Lower lobe of right lung (tissue), 2 donors: ENCODE measurements at places on chromosomes 2 and 18. TPM values are rescaled to one million over a fixed set of nuclear protein-coding genes. Genes with fewer than 3 reads are reported as not detected.

- no peak overlapping the region for H3K27ac ChIP-seq
- H3K4me3 ChIP-seq, result no peak overlapping the region
- no peaks in the 10 kb centered on the region for H3K36me3 ChIP-seq
- H3K4me1 ChIP-seq, result peaks cover 9% of the 10 kb centered on the region
Observed at GRCh38 chr18:48191494-48191893, 217.7 kb downstream of the ZBTB7C start.

DNA sequence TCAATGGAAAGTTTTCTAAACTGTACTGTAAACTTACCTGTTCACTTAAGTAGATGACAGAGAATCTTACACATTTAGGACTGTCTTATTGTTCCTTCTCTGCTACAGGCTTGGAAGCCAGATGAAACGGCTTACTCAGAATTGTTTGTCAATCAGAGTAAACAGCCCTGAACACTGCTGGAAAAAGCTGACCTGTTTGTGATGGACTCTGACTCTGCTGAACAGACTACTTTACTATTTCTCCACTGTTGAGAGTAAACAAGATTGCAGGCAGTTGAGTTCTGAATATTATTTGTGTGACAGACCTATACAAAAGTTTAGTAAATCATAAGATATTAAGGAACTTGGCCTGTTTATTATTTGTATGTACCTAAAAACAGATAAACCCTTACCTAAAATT, 99.0 kb downstream of the NOL10 start:
- H3K27ac ChIP-seq, result no peak overlapping the region
- H3K36me3 ChIP-seq, result peaks cover 76% of the 10 kb centered on the region

The GALR1 gene
- total RNA-seq, result not detected

DNA sequence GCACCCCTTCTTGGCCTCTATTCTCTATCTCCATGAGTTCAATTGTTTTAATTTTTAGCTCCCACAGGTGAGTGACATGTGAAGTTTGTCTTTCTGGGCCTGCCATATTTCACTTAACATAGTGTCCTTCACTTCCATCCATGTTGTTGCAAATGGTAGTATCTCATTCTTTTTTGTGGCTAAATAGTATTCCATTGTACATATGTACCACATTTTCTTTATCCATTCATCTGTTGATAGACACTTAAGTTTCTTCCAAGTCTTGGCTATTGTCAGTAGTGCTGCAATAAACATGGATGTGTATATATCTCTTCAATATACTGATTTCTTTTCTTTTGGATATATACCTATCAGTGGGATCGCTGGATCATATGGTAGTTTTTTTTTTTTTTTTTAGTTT, 9.0 kb downstream of the STRADB start:
- DNase-seq, result no peak
- H3K27ac ChIP-seq, result no peak overlapping the region
- peaks cover under 1% of the 10 kb centered on the region for H3K4me1 ChIP-seq
- H3K27me3 ChIP-seq, result no peaks in the 10 kb centered on the region

DNA sequence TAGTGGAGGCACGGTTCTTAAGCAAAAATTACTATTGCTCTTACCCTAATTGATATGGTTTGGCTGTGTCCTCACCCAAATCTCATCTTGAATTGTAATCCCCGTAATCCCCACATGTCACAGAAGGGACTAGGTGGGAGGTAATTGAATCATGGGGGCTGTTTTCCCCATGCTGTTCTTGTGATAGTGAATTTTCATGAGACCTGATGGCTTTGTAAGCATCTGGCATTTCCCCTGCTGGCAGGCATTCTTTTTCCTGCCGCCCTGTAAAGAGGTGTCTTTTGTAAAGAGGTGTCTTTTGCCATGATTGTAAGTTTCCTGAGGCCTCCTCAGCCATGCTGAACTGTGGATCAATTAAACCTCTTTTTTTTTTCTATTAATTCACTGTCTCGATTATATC, 1691.8 kb upstream of the SLC39A10 start:
- no peaks in the 10 kb centered on the region for H3K4me1 ChIP-seq
- H3K27me3 ChIP-seq, result no peaks in the 10 kb centered on the region
- H3K27ac ChIP-seq, result no peak overlapping the region
- DNase-seq, result no peak
- H3K4me3 ChIP-seq, result no peak overlapping the region
- no peaks in the 10 kb centered on the region for H3K36me3 ChIP-seq

The DOK6 gene
- 3.2 TPM for total RNA-seq

- peaks cover 6% of the 10 kb centered on the region for H3K4me1 ChIP-seq
- no peaks in the 10 kb centered on the region for H3K27me3 ChIP-seq
- DNase-seq, result no peak
- H3K36me3 ChIP-seq, result peaks cover 52% of the 10 kb centered on the region
- H3K27ac ChIP-seq, result no peak overlapping the region
Observed at GRCh38 chr2:24768601-24769000, 24.6 kb downstream of the PTRHD1 start.

The TSPYL6 gene
- total RNA-seq, result not detected

The PJVK gene
- total RNA-seq, result 3.0 TPM

The CASP8 gene
- 44.2 TPM for total RNA-seq

- no peak for DNase-seq
- H3K27me3 ChIP-seq, result no peaks in the 10 kb centered on the region
- H3K36me3 ChIP-seq, result no peaks in the 10 kb centered on the region
- H3K4me1 ChIP-seq, result peaks cover 26% of the 10 kb centered on the region
- H3K4me3 ChIP-seq, result no peak overlapping the region
Observed at GRCh38 chr18:9755615-9756014, 47.5 kb downstream of the RAB31 start.

- no peak overlapping the region for H3K4me3 ChIP-seq
- H3K4me1 ChIP-seq, result peaks cover 12% of the 10 kb centered on the region
Observed at GRCh38 chr18:31680831-31681568, 3.4 kb downstream of the B4GALT6 start.

DNA sequence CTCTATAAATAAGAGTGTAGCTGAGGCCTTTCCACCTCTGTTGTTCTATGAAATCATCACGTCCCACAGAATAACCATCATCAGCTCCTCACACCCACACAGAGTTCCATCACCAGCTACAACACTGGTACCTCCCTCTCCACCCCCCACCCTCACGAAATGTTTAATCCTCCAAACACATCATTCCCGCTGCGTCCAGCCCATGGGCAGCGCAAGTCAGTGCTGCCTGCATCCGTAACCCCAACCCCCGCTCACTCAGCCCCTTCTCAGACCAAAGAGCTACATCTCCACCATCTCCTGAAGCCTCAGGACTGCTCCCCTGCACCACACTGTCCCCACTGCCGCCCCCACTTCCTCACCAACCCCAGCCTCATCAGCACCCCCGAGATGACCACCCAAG, 19.4 kb downstream of the DNMT3A start:
- H3K27me3 ChIP-seq, result no peaks in the 10 kb centered on the region
- DNase-seq, result no peak
- no peaks in the 10 kb centered on the region for H3K36me3 ChIP-seq
- peaks cover 16% of the 10 kb centered on the region for H3K4me1 ChIP-seq
- H3K27ac ChIP-seq, result no peak overlapping the region

DNA sequence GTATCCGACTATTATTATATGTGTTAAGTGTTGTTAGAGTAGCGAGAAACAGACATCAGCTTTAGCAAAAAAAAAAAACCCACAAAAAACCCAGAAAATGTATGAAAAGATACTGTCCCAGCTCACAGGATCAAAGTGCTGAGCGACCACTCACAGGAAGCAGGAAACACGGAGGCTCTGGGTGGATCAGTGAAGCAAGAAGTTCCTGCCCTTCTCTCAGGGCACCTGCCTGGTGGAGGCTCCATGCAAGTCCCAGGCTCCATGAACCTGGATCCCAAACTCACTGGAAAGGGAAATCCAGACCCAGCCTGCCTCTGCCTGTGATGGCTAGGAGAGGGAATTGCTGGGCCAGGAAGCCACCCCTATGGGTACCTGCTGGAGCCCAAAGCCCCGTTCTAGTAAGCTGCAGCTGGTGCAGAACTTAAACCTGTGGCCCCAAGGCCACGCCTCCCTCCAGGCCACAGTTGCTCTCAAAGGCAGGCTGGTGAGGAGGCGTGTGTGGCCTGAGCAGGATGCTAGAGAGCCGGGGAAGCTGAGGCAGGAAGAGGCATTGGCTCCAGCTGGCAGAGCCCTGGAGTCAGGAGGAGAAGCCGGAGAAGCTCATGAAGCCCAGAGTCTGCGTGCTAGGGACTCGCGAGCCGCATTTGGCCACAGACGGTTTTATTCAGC, 63.5 kb upstream of the TAF1B start:
- no peak overlapping the region for H3K27ac ChIP-seq
- H3K4me1 ChIP-seq, result no peaks in the 10 kb centered on the region
- no peaks in the 10 kb centered on the region for H3K27me3 ChIP-seq
- no peaks in the 10 kb centered on the region for H3K36me3 ChIP-seq
- DNase-seq, result peak; percentile 46

GRCh38 chr18:45839414-45840395, 14.2 kb downstream of the SIGLEC15 start:
- H3K27ac ChIP-seq, result no peak overlapping the region
- H3K4me3 ChIP-seq, result no peak overlapping the region
- DNase-seq, result no peak
- peaks cover 23% of the 10 kb centered on the region for H3K4me1 ChIP-seq
- peaks cover 28% of the 10 kb centered on the region for H3K27me3 ChIP-seq

The RSAD2 gene
- 21.9 TPM for total RNA-seq

The FAM124B gene
- total RNA-seq, result 4.8 TPM

- H3K27ac ChIP-seq, result peak overlapping the region; percentile 75
- H3K36me3 ChIP-seq, result no peaks in the 10 kb centered on the region
- no peaks in the 10 kb centered on the region for H3K27me3 ChIP-seq
- H3K4me1 ChIP-seq, result peaks cover 96% of the 10 kb centered on the region
- H3K4me3 ChIP-seq, result no peak overlapping the region
- no peak for DNase-seq
Observed at GRCh38 chr2:68769586-68770270, 35.1 kb downstream of the ARHGAP25 start.

DNA sequence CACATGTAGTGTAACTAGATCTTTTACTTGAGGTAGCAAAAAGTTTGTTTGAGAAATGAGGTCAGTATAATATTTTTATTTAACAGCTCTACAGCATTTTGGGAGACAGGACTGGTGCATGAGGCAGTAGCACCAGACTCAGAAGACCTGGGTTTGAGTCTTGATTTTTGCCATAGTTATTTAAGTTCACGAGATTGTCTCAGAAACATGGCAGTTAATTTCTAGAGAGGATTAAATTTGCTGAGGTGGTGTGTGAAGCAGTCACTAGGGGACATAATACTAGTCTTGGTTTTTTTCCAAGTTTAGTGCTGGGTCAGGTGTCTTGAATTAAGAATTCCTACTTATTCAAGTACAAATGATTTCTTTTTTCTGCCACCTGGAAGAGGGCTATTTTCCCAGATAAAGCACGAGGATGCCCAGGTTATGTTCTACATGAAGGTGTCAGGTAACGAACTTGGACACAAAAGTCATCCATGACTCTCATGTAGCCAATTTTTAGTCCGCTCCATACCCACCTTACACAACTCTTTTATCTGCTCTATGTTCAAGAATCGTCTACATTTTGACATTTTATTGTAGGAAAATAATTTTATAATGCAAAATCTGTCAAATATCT, 1.4 kb downstream of the MARCHF7 start:
- peaks cover 24% of the 10 kb centered on the region for H3K36me3 ChIP-seq
- DNase-seq, result no peak
- peak overlapping the region; percentile 97 for H3K4me3 ChIP-seq
- no peaks in the 10 kb centered on the region for H3K27me3 ChIP-seq

The DYTN gene
- not detected for total RNA-seq

The GBX2 gene
- total RNA-seq, result not detected

DNA sequence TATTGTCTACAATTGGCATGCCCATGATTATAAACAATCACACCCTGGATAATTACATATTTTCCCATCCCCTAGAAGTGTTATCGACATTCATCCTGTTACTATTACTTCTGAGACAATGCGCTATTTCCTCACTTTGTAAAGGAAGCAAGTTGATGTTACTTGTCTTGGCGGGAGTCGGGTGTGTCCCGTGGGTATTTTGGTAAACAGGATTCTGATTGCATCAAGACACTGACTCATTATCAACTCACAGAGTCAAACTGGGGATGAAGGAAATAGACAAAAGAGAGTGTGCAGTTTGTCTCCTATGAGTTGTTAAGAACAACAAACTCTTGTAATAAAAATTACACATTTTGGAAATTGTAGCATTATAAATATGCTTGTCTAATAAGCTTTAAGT, 142.7 kb downstream of the GALR1 start:
- no peak for DNase-seq
- H3K27me3 ChIP-seq, result no peaks in the 10 kb centered on the region
- H3K36me3 ChIP-seq, result no peaks in the 10 kb centered on the region
- H3K27ac ChIP-seq, result no peak overlapping the region
- H3K4me3 ChIP-seq, result no peak overlapping the region
